ENCODE measurements at places on chromosomes 11 and 22. TPM values are rescaled to one million over a fixed set of nuclear protein-coding genes. Genes with fewer than 3 reads are reported as not detected.

FOLR2 gene
- not detected for total RNA-seq

DNA sequence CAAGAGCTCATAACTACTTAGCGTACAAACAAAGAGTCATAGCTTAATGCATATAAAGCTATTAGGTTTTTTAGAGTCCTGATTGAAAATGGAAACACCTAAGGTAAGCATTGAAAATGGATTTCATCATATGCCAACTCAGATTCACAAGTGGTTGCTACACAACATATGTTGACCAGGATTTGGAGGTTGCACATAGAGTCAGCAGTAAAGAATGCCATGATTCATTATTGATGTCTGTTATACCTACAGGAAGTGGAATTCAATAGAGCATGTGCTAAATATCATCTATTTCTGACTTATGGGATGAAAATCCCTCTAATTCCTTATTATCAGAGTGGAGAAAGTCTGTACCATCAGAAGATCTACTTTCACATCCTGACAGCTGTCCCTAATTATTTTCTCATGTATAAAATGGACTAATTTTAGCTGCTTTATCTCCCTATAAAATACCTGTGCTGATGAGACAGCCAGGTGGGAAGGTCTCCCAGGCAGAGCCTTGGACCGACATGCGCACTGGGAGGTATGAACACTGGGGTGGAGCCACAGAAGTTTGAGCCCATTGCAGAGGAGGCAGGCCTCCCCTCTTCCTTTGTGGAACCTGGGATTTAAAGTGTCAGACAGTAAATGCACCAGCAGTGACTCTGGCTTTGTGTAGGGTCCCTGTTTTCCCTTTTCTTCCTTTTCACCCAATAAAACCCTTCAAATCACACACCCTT lies 204.2 kb downstream of the AASDHPPT start:
- no peak overlapping the region for H3K27ac ChIP-seq
- H3K27me3 ChIP-seq = no peaks in the 10 kb centered on the region
- peaks cover 14% of the 10 kb centered on the region for H3K4me1 ChIP-seq
- DNase-seq = no peak
- H3K4me3 ChIP-seq = no peak overlapping the region

DNA sequence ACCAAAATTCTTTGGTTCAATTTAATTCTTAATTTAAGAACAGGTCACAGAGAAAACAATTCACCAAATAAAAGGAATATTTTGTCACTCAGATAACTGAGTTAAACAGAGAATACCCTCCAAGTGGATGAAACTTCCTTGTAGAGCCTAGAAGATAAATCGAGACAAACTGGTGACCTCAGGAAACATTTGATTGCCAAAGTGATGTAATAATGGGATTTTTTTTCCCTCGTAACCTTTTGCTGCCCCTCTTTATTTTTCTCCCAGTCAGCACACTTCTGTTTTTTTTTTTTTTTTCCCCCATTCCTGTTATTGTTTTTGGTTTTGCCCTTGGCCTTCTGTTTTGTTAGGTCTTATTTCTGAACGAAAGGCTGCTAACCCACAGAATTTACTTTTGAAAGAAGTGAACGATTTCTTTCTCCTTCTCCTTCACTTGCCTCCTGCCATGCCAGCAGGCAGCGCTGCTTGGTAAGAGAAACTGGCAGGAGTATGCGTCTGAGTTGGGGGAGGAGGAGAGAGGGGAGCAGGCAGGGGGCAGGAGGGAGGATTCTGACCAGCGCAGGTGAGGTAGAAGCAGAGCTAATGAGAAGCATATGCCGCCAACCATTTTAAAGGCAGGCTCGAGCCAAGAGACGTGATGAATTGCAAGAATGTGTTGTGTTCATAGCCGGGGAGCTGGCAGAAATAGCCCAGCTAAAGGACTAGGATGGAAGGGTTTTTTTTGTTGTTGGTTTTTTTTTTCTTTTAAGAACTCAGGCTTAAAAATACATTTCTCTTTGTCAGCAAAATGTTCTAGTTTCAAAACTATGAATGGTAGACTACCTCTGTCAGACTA lies 121.9 kb upstream of the MTMR2 start:
- H3K27me3 ChIP-seq = no peaks in the 10 kb centered on the region
- peaks cover 26% of the 10 kb centered on the region for H3K4me1 ChIP-seq
- no peak overlapping the region for H3K27ac ChIP-seq
- no peak for DNase-seq
- H3K36me3 ChIP-seq = peaks cover 1% of the 10 kb centered on the region

MYOD1 gene
- total RNA-seq = not detected

DNA sequence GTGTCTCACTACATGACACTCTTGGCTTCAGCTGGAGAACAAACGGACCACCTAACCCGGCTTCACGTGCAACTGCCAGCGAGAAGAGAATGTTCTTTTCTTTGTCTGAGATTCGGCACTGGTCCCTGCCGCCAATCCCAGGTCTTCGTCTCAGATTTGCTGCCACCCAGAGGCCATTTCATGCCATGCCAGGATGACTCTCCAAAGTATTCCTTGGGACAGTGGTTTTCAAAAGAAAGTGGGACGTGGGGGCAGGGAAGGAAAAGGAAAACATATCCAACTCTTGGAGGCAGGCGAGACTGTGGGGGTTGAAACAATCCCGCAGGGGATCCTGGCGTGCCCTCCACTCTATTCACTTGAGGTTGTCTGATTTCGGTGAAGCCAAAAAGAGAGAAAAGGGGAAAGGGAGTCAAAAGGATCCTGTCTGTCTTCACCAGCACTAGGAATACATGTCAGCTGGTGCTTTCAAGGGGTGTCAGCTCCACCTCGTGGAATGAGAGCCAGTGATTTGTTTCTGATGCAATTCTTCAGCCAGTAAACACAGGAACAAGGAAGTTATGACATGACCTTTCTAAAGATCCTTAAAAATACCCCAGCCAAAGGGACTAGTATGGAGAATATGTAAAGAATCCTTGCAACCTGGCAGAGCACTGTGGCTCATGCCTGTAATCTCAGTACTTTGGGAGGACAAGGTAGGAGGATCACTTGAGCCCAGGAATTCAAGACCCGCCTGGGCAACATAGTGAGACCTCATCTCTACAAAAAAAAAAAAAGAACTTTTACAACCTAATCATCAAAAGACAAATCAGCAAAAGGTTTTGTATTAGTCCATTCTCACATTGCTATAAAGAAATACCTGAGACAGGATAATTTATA lies 41.0 kb upstream of the APLNR start:
- peak overlapping the region; percentile 78 for H3K27ac ChIP-seq
- peak overlapping the region; percentile 31 for H3K4me3 ChIP-seq
- H3K36me3 ChIP-seq = no peaks in the 10 kb centered on the region

Data from Caco-2 (cell line).